Gastrocnemius medialis (tissue), 4 donors: ENCODE measurements at places on chromosomes 7 and 10. TPM values are rescaled to one million over a fixed set of nuclear protein-coding genes. Genes with fewer than 3 reads are reported as not detected.

The TOMM7 gene
- total RNA-seq = 212 TPM

The RPEL1 gene
- total RNA-seq = not detected

The MBL2 gene
- total RNA-seq = not detected

The TFEC gene
- 0.58 TPM for total RNA-seq

The PTF1A gene
- not detected for total RNA-seq

The GCK gene
- total RNA-seq = not detected

The C10orf53 gene
- total RNA-seq = not detected

The CFTR gene
- not detected for total RNA-seq

GRCh38 chr10:35925493-35925892 lies 283.4 kb upstream of the FZD8 start:
- no peak for DNase-seq
- H3K27me3 ChIP-seq = peaks cover 3% of the 10 kb centered on the region

- H3K27ac ChIP-seq = no peak overlapping the region
- H3K4me1 ChIP-seq = no peaks in the 10 kb centered on the region
- no peak for DNase-seq
- no peak overlapping the region for H3K4me3 ChIP-seq
- H3K27me3 ChIP-seq = no peaks in the 10 kb centered on the region
- H3K36me3 ChIP-seq = no peaks in the 10 kb centered on the region
These were observed 290.3 kb upstream of the VWC2 start for GRCh38 chr7:49483142-49483541.

GRCh38 chr7:42945821-42946626 lies 13.8 kb downstream of the MRPL32 start:
- no peak overlapping the region for H3K4me3 ChIP-seq
- no peaks in the 10 kb centered on the region for H3K36me3 ChIP-seq
- no peaks in the 10 kb centered on the region for H3K27me3 ChIP-seq
- DNase-seq = no peak
- no peaks in the 10 kb centered on the region for H3K4me1 ChIP-seq

DNA sequence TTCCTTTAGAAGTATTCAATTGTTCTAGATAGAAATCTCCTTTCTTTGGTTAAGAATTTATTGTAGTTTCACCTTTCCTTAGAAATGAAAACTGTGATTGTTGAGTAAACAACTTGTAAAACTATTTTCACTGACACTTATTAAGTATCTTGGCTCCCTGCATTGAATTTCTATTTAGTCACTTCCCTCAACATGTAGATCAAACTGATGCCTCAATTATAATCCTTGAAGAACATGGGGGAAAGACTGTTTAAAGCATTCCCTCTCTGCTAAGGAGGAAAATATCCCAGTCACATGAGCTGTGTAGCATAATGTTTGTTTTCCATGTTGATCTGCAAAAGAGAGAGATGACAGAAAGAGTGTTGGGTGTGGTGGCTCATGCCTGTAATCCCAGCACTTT lies 99.7 kb downstream of the PDE1C start:
- H3K36me3 ChIP-seq = no peaks in the 10 kb centered on the region
- no peak overlapping the region for H3K4me3 ChIP-seq
- no peaks in the 10 kb centered on the region for H3K27me3 ChIP-seq
- DNase-seq = no peak

DNA sequence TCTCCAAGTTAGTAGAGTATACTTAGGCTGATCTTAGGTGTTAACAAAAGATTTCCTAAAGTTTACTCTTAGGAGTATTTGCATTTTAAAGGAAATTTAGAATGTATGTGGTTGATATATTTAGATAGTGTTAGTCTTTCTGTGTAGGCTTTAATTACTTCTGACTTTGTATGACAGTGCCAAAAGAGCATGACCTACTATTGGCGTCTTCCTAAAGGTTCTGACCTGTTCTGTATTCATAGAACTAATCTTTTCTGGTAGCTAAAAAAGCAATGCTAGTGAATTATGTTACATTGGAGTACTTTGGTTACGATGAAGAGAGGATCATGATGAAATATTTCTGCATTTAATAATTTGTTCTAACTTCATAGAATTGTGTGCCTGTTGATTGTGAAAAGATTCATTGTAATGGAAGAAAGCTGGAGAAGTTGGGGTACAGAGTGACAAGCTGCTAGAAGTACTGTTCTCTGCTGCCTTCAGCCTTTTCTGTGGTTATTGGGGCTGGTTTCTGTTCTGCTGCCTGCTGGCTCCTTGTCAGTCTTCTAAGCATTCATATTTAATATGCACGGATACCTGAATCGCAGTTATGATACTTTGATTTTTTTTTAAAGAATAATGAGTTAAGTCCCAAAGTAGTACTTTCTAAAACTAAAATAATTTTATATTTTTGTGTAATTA lies 13.2 kb downstream of the WAC start:
- peaks cover 25% of the 10 kb centered on the region for H3K36me3 ChIP-seq
- peak overlapping the region; percentile 34 for H3K27ac ChIP-seq
- peaks cover 23% of the 10 kb centered on the region for H3K4me1 ChIP-seq
- DNase-seq = no peak
- H3K4me3 ChIP-seq = no peak overlapping the region

- no peak overlapping the region for H3K4me3 ChIP-seq
- peaks cover 7% of the 10 kb centered on the region for H3K4me1 ChIP-seq
- H3K27me3 ChIP-seq = no peaks in the 10 kb centered on the region
These were observed 6.5 kb upstream of the CRYGN start for GRCh38 chr7:151446412-151446811.

DNA sequence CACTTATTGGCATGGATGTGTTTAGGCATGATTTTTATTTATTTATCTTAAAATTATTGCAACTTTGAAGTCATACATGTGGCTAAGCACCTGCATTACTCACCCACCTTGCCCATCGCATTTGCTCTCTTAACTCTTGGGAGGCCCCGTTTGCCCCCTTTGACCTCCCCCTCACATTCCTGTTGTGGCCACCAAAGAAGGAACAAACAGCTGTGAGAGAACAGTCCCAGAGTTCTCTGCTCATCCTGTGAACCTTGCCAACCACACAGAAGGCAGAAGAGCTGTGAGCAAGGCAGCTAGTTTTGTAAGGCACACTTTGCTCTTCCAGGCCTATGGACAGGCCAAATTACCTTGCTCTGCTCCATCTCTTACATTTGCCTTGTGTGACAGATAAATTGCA lies 23.6 kb upstream of the FGL2 start:
- H3K27me3 ChIP-seq = no peaks in the 10 kb centered on the region
- DNase-seq = no peak
- no peaks in the 10 kb centered on the region for H3K4me1 ChIP-seq
- no peak overlapping the region for H3K27ac ChIP-seq
- no peak overlapping the region for H3K4me3 ChIP-seq
- H3K36me3 ChIP-seq = no peaks in the 10 kb centered on the region

GRCh38 chr10:78218798-78219490 lies 185.3 kb downstream of the RPS24 start:
- H3K27ac ChIP-seq = no peak overlapping the region
- no peaks in the 10 kb centered on the region for H3K27me3 ChIP-seq
- peaks cover 13% of the 10 kb centered on the region for H3K4me1 ChIP-seq
- DNase-seq = no peak
- H3K4me3 ChIP-seq = no peak overlapping the region

DNA sequence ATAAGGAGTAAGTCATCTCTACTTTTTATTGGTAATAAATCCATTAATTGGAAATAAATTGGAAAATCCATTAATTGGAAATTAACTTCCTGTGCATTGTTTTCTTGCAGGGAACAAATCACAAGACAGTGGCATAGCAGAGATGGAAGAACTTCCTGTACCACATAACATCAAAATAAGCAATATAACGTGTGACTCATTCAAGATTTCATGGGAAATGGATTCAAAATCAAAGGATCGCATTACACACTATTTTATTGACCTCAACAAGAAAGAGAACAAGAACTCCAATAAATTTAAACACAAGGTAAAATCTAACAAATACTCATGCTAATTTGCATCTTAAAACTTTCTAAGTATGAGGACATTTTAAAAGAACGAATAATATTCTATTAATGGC lies 57.8 kb downstream of the PHYHIPL start:
- H3K27ac ChIP-seq = no peak overlapping the region
- no peak for DNase-seq
- H3K27me3 ChIP-seq = no peaks in the 10 kb centered on the region
- no peaks in the 10 kb centered on the region for H3K4me1 ChIP-seq
- H3K36me3 ChIP-seq = no peaks in the 10 kb centered on the region

- H3K4me3 ChIP-seq = no peak overlapping the region
- no peaks in the 10 kb centered on the region for H3K36me3 ChIP-seq
- DNase-seq = no peak
- H3K27me3 ChIP-seq = no peaks in the 10 kb centered on the region
- no peak overlapping the region for H3K27ac ChIP-seq
These were observed 163.1 kb upstream of the GDF10 start for GRCh38 chr10:47136866-47137265.

DNA sequence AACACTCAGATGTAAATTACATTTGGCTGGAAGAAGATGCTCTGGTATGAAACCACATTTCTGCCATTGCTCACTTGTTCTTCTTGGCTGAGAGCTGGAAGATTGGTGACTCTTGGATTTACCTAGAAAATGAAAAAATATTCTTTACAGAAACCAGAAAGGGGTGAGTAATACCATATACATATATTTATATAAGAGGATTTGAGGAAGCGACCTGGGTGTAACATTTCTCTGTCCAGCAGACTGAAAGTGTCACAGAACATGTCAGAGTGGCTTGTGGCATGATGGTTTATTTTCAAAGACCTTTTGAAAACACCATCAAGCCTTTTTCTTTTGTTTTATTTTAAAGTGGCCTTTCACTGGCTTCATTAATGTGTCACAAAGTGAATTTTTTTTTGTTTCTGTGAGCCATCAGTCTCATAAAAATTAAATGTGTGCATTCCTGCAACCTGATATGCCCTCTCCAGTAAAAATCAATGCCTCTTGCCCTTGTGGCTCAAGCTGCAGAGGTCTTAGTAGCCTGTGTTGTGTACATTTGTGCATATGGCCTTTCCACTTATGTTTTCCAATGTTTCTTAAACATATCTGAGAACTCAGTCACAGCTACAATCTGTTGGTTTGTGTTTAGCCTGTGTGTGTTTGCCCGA lies 23.5 kb downstream of the CREB5 start:
- no peaks in the 10 kb centered on the region for H3K27me3 ChIP-seq
- no peaks in the 10 kb centered on the region for H3K36me3 ChIP-seq
- H3K27ac ChIP-seq = no peak overlapping the region
- no peak for DNase-seq

DNA sequence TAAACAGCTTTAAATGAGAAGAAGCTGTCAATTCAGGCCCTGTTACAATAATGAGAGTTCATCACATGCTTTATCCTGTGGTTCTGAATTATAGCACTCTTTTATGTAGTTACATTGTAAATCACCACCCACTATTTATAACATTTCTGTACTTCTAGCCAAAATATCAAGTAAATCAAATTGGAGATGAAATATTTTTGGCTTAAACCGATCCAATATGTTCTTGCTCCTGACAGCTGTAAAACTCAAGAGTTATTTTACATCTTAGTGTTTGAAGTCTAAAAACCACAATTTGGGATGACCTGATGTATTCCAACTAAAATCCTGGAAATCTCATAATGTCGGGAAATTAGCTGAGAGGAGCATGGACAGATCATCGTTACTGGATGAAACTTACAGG lies 371.2 kb upstream of the LRRN3 start:
- H3K4me3 ChIP-seq = no peak overlapping the region
- H3K27ac ChIP-seq = no peak overlapping the region
- H3K36me3 ChIP-seq = no peaks in the 10 kb centered on the region

DNA sequence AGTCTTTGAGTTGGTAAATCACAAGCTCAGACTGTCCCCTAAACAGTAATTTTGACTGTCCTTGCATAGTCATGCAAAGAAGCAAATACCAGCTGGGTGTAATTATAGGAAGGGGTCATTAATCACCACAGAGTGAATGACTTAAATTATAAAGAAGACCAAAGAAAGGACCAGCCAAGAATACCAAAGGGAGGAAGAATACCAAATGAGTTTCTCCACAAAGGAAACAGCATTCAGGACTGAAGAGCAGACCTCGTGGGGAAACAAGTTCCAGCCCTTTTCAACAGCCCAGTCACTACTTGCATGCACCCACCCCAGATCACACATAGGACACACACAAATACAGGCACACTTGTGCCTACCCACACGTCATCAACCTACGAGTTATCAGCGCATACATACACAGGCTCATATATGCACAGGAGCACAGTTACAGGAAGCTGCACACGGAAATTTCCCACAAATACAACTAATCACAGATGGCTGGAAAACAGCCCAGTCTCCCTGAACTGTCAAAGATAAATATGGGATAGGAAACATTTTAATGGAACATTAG lies 77.6 kb downstream of the DENND2A start:
- no peaks in the 10 kb centered on the region for H3K36me3 ChIP-seq
- H3K4me3 ChIP-seq = no peak overlapping the region
- peaks cover 6% of the 10 kb centered on the region for H3K4me1 ChIP-seq
- no peak overlapping the region for H3K27ac ChIP-seq

DNA sequence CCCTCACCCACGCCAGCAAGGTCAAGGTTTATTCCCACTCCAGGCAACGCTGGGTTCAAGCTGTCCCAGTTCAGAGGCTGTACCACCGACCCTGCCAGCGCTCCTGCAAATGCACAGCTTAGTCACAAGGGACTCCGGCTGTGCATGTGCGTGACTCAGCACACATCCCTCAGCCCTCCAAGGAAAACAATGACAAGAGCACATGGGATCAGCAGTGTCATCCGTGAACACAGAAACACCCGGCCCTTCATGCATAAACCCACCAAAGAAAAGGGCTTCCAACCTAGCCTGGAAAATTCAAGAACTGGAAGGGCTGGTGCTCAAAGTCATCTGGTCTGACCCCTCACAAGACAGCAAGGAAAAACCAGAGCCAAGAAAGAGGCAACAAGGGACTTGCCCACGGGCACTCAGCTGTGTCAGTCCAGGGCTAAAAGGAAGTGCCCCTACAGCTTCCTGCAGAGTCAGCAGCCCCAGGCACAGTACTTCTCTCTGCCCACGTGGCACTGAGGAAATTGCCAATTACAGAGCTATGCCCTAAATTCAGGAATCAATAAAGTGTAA lies 106.1 kb downstream of the KCNMA1 start:
- no peaks in the 10 kb centered on the region for H3K36me3 ChIP-seq
- H3K4me3 ChIP-seq = no peak overlapping the region
- DNase-seq = peak; percentile 86
- peak overlapping the region; percentile 92 for H3K27ac ChIP-seq

- no peak for DNase-seq
- H3K4me3 ChIP-seq = no peak overlapping the region
- H3K4me1 ChIP-seq = no peaks in the 10 kb centered on the region
- H3K27me3 ChIP-seq = no peaks in the 10 kb centered on the region
These were observed 178.0 kb downstream of the JCAD start for GRCh38 chr10:29881336-29881771.

- peaks cover 47% of the 10 kb centered on the region for H3K4me1 ChIP-seq
- H3K4me3 ChIP-seq = no peak overlapping the region
- H3K27me3 ChIP-seq = no peaks in the 10 kb centered on the region
- peak overlapping the region; percentile 96 for H3K27ac ChIP-seq
These were observed 13.6 kb upstream of the SVIL start for GRCh38 chr10:29648114-29648982.

DNA sequence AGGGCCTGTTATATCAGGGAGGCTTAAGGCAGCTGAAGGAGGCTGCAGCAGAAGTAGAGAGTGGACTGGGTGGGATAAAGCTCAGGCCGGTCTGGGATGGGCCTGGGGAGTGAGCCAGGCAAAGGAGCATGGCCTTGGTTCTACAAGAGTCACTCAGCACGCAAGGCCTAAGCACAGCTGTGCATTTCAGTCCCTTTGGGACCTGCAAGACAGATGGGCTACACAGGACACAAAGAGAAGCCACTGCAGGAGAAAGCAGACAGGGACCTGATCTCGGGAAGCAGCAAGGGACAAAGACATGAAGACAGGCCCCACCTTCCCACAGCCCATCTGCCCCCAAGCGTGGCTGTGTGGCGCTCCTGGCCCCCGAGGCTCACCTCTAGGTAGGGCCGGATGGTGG lies 29.4 kb downstream of the RRP12 start:
- no peaks in the 10 kb centered on the region for H3K36me3 ChIP-seq
- no peak for DNase-seq
- no peak overlapping the region for H3K4me3 ChIP-seq
- H3K27me3 ChIP-seq = no peaks in the 10 kb centered on the region
- no peak overlapping the region for H3K27ac ChIP-seq
